ENCODE measurements at places on chromosomes 6 and 20.

GRCh38 chr6:36375644-36376155 is 11.8 kb downstream of the ETV7 start:
- no peak for DNase-seq

GRCh38 chr6:145948328-145948727 is 15.8 kb downstream of the SHPRH start:
- no peak for DNase-seq

- peak; percentile 47 for DNase-seq
Observed at GRCh38 chr6:28134015-28134414, 7.7 kb upstream of the ZKSCAN8 start.

GRCh38 chr20:8471465-8471864 is 339.4 kb downstream of the PLCB1 start:
- no peak for DNase-seq

All from neural progenitor cell (in vitro differentiated cells).